NCI-H748 treated with DMSO at 0.1 percent for 48 hours (cell line): ENCODE measurements at places on chromosomes 11 and 22.

- peak; percentile 5 for DNase-seq
These were observed 52.8 kb downstream of the CYTH4 start for GRCh38 chr22:37334859-37335805.

DNA sequence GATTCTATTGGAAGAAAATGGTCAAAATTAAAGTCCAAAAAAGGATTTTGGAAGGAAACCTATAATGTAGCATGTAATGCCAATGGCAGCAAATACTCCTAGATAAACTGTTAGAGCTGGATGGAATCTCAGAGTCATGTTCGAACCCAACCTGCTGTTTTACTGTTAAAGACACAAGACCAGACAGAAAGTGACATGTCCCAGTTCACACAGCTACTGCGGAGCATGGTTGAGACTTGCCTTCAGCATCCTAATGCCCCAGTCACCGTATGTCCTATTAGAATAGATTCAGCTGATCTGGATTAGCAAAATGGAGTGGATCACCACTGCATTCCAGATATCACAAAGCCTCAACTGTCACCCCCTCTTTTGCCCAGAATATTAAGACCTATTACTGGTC is 14.9 kb downstream of the PISD start:
- DNase-seq, result no peak

DNA sequence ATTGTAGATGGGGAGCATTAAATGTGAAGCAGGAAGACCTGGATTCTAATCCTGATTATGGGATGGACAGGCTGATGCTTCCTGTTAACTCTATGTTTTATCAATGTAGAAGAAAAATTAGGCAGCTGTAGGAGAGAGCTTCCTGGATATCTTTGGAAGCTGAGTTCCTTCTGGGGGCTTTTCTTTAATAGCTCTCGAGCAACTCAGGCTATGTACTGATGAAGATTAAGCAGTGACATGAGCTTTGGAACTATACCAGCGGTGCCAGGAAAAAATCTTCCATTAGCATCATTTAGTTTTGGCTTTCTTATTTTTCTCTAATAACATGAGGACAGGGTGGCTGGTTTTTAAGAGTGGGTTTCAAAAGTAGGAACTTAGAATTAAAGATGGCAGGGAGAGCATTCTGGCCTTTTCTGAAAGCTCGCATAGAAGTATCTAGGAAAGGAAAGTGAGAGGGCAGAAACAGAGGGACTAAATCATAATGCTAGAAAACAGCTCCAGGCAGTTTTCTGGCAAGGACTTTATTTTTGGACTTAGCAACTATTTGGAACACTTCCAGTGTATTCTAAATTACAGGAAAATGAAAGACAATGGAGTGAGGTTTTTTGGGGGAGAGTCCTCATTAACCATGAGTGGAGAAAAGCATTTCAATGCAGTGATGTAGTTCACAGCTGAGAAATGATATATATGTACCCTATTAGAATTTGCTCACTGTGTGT is 69.2 kb upstream of the RRM1 start:
- DNase-seq, result no peak

DNA sequence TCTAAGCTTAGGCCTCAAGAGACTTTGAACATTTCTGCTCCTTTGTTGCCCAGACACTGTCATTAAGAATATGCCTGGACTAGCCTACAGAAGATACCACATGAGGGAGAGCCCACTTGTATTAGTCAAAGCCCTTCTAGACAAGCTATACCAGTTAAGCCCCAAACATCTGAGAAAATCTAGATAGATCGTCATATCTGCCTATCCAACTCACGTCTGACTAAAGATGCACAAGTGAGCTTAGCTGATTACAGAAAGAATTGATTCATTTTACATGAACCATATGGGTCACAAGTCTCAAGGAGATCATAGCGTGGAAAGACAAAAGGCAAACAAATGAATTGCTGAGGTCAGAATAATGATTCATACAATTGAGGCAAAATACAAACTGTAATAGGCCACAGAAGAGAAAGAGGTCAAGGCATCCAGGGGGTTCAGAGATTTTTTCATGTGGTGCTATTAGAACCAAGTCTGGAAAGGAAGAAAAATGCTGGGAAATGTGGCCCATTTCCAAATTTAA is 1155.5 kb upstream of the TENM4 start:
- DNase-seq, result no peak

DNA sequence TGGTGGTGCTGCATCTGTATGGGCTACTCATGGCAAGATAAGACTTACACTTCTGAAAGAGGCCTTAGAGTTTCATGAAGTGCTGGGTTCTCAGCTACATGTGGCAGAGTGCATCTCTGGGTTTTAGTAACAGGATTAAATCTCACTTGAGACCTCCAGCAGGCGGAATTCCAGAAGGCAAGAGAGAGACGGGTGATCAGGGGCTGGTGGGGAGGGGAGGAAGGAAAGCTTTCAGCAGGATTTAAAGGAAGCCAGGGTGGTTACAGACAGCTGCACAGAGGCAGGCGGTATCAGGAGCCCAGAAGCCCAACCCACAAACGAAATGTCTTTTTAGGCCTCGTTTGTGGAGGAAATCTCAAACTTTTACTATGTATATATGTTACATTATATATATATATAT is 56.2 kb upstream of the CD82 start:
- no peak for DNase-seq

DNA sequence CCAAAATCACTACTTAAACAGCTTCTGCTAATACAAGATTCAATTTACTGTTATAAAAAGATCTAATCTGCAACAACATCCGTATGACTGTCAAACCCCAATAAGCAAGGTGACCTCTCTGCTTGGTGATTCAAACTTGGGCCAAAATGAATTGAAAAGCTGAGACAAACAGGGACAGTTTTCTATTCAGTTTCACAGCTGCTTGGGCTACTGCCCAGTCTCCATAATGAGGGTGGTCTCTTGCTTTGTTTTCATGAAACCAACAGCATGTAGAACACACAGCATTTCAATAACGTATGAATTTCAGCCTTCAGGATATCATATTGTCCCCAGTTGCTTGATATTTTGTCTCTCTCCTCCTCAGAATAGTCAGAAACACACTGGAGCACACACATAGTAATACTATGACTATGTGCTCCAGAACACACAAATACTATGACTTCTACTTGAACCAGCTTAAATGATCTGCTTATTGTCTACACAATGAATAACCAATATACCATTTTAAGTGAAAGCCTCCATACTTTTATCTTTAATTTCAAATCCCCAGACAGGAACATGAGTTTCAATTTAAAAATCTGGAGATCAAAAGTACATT is 285.0 kb downstream of the TTC28 start:
- DNase-seq, result no peak

DNA sequence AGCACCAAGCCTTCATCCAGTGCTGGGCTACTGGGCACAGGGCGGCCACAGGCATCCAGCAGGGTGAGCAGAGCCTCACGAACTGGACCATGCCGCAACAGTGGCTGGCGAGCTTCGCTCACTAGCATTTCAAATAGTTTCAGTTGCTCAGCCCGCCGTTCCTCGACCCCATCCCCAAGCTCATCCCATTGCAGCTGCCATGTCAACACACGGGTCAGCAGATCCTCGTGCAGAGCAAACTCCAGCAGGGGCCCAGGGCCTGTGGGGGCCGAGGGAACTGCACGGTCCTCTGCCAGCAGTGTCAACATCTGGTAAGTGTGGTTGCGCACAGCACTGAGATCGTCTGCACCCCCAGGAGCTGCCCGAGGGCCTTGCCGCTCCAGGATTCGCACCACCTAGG is 10.6 kb downstream of the FHIP1B start:
- DNase-seq, result no peak

GRCh38 chr11:130209954-130210854 is 50.6 kb downstream of the ST14 start:
- DNase-seq, result no peak

- peak; percentile 31 for DNase-seq
These were observed 4.7 kb downstream of the DDIAS start for GRCh38 chr11:82906236-82906635.
